Right ventricle myocardium superior (tissue), 1 donor: ENCODE measurements at places on chromosomes 7 and 10.

GRCh38 chr7:99990460-99990852 is 14.6 kb upstream of the AZGP1 start:
- no peak for DNase-seq

DNA sequence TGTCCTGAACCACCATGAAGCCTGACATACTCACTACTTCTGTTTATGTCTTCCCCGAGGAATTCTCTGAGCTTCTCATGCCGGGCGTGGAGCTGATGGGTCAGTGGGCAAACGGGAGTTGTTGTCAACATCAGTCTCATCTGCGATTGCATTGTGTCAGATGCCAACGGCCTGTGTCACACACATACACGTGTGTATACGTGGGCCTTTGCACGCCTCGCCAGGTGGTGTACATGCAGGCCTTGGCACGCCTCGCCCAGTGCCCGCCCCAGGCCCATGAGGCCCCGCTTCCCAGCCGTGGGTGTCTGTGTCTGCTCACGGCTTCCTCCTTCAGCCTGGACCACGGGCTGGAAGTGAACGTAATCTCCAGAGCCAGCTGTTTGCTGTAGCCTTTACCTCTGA is 7.5 kb upstream of the CSGALNACT2 start:
- DNase-seq: no peak

DNA sequence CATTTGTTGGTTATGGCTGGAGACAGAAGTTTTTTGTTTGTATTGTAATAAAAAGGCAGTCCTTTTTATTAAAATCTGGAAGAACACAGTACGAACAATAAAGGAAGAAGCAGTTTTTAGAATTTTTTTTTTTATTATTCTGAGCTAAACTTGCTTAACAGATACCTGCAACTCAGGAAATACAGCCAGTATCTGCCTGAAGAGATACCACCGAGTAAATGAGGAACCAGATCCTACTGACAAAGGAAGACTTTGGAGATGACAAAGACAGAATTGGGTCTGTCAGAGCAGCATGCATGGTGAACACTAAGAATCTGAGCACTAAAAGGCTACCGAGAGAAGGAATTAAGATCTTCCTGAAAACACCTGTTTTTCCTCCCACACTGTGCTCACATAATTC is 1335.9 kb upstream of the SORCS1 start:
- DNase-seq: no peak

GRCh38 chr10:120042705-120043104 is 150.2 kb downstream of the SEC23IP start:
- no peak for DNase-seq

DNA sequence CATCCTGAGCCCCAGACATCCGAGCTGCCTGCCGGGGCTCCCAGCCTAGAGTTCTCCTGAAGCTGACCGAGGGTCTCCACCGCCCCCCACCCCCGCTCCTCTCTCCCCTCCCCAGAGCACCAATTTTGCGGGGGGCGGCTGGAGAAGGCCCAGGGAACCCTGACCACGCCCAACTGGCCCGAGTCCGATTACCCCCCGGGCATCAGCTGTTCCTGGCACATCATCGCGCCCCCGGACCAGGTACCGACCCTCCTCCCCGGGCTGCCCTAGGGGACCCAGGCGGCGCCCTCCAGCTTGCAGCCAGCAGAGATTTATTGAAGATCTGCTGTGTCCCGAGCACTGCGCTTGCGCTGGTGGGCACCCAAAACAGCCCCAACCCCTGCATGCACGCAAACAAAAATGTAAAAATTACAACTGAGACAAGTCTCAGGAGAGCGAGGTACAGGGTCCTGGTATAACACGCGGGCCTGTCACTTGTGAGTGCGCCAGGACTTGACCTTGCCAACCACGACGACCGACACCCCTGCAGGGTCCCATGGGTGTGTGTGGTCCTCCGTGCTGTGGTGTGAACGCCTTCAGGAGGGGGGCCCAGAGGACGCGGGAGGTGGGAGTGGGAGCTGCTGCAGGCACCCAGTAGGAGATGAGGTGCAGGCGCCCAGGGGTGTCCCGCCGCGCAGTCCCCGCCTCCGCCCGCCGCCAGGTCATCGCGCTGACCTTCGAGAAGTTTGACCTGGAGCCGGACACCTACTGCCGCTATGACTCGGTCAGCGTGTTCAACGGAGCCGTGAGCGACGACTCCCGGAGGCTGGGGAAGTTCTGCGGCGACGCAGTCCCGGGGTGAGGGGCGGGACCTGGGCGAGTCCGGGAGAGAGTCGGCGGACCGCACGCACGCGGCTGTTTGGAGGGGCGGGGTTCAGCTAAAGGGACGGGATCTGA is 3.1 kb downstream of the PCOLCE start:
- peak; percentile 71 for DNase-seq

DNA sequence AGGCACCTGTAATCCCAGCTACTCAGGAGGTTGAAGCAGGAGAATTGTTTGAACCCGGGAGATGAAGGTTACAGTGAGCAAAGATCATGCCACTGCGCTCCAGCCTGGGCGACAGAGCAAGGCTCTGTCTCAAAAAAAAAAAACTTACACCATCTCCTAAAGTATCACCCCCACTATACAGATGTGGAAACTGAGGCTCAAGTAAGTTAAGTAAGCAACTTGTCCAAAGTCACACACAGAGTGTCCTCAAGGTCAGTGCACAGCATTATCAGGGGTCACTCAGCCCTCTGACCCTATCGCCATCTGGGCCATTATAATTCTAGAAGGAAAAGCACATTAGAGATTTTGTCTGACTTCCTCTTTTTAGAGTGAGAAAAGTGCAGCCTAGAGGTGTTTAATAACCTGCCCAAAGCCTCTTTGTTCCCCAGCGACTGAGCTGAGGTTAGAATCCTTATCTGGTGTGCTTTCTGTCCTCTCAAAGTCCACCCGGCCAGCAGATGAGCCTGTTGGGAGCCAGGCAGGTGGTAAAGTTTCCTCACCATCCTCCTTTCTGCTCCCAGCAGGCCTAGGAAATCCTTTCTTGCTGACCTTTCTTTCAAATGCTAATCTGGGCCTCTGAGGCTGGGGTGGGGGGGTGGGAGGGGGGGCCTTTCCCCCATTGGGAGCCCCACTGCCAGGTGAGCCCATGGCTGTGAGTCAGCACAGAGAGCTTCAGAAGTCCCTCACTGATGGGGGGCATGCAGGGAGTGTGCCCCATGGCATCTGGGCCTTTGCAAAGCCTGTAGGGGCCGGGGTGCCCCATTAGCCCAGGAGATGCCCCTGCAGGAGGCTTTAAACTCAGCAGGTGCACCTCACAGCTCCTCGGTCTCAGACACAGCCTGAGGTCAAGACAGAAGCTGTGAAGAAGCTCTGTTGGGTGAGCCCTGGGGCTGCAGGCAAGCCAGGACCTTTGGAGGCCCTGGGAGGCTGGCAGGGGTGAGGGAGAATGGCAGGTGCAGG is 12.0 kb upstream of the KCNMA1 start:
- DNase-seq: no peak

DNA sequence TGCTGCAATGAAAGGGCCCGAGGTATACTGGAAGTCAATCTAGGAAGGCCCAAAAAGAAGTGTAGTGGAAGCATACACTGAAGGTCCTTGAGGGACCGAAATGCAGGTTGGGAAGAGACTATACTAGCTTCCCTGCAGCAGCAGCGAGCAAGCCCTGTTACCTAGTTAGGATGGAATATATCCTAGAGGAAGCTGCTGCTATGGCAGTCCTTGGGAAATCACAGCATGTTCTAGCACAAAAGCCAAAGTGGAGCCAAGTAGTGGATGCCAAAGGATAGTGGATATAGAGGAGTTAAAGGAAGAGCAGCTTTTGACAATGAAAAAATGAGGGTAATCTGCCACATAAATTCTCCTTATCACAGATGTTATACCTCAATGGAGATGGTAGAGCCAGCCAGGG is 123.8 kb upstream of the STARD3NL start:
- DNase-seq: no peak
